ENCODE measurements at places on chromosomes 2 and 18.

GRCh38 chr18:34608064-34608463, 102.0 kb upstream of the DTNA start:
- no peak for DNase-seq

DNA sequence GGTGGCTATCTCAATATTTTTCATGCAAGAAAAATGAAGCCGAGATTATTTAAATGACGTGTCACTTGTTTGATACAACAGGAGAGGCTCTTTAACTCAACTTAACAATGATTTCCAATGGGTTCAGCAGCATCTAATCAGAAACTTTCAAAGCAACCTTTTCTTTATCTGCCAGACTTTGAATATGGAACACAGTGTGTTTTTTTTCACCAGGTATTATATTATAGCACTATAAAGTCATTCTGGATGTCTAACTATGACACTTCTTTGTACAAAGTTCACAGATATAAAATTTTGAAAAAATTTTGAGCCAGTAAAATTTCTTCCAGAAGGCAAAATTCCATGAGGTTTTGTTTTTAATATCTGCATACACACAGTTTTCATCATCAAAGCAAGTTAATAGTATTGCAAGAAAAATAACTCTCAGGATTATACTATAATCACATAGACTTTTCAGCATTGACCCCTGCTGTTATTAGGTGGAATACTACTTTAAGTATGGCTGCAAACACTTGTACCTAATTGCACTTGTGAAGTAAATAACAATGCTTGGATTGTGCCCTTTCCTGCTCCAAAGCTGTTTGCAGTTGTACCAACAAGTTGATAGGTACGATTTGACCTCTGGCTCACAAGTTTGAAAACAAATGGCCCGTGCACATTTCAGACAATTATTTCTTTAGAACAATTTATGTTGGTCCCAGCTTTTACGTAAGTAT, 44.0 kb upstream of the DSG1 start:
- no peak for DNase-seq

DNA sequence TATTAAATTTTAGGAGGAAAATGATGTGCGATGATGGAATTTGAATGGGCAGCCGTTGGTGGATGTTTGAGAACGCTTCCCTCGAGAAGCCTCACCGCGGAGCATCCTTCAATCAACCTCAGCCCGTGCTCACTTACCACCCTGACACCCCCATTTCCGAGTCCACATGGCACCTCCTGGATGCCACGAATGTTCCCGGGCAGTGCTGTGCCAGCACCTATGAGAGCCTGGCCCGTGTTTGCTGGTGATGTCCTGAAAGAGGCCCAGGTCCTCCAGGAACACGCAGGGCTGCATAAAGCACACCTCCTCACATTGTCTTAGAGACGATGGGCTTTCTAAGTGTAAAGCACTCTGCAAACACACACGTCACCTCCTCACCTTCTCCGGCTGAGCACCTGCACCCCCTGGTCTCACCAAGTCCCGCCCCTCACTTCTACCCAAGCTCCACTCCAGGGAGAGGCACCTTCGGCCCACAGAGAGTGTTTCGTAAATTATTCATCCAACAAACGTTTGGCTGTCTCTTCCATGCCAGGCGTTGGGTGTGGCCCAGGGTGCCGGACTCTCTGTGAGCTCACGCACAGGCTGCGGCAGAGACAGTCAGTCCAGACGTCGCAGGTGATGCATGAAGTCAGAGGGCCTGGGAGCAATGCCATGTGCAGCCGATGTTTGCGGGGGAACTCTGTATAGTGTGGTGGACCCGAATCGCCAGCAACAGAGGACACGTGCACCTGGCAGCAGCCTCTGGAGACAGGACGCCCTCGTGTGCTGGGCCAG, 150.0 kb downstream of the TPO start:
- no peak for DNase-seq

GRCh38 chr2:62577994-62578781, 72.2 kb upstream of the TMEM17 start:
- DNase-seq: no peak

DNA sequence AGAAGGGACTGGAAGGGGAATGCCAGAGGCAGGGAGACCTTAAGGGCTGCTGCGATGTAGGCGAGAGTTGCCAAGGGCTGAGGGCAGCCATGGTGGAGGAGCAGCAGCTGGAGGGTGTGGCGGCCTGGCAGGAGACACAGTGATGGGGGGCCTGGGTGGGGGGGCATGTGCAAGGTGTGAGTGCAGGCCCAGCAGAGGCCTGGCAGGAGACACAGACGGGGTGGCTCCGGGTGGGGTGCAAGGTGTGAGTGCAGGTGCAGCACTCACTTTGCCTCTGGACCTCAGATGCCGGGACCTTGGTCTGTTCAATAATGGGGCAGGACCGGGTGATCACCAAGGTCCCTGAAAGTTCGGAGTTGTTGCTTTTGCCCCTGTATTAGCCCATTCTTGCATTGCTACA, 76.2 kb upstream of the ODC1 start:
- DNase-seq: no peak

GRCh38 chr2:28642796-28643195, 108.8 kb upstream of the PPP1CB start:
- DNase-seq: no peak

DNA sequence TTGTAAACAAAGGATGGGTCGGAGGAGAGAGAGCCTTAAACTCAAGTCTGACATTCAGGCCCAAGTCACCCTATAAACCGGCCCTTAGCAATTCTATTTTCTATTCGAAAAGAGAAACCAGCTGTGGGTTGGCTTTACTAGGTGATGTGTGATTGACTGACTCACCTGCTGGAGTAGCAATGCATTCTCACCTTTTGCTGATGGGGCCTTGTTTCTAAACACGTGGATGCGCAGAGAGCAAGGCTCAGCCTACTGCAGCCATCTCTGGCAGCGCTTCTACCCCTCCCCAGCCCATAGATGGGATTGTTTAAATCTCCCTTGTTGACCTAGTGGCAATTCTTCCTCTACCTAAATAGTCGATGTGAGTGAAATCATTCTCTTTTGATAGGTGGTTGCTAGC, 138.5 kb downstream of the MEIS1 start:
- no peak for DNase-seq

GRCh38 chr2:200786826-200787225, 24.9 kb upstream of the BZW1 start:
- DNase-seq: no peak

GRCh38 chr2:159094173-159094737, 125.8 kb downstream of the TANC1 start:
- peak; percentile 73 for DNase-seq

GRCh38 chr18:22663378-22663777, 245.7 kb upstream of the CTAGE1 start:
- DNase-seq: no peak

- no peak for DNase-seq
Observed at GRCh38 chr2:59936048-59936447, 617.4 kb downstream of the BCL11A start.

DNA sequence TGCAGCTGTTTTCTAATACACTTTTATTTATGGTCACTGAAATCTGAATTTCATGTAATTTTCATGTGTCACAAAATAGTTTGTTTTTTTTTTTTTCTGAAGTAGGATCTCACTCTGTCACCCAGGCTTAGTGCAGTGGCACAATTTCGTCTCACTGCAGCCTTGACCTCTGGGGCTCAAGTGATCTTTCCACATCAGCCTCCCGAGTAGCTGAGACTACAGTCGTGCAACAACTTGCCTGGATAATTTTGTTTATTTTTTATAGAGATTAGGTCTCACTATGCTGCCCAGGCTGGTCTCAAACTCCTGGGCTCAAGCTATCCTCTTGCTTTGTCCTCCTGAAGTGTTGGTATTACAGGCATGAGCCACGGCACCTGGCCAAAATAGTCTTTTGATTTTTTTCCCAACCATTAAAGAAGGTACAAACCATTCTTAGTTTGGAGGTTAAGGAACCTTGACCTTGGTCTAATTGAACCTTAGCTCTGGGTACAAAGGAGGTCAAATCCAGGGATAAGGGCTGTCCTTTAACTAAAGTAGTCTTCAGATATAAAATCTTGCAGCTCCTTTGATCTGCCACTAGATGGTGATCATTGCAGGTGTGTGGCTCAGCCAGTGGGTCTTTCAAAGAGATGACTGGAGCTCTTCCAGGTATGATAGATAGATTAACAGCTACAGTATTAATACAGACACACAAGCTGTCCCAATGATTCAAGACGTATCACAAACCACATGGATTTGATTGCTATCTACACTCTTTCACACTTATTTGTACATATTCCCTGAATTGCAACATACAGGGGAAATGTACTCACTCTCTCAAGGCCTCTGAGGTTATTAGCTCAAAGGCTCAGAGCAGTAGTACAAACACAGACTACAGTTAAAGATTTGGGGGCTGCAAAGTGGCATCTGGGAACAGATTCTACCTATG, 4.7 kb upstream of the KRCC1 start:
- no peak for DNase-seq

DNA sequence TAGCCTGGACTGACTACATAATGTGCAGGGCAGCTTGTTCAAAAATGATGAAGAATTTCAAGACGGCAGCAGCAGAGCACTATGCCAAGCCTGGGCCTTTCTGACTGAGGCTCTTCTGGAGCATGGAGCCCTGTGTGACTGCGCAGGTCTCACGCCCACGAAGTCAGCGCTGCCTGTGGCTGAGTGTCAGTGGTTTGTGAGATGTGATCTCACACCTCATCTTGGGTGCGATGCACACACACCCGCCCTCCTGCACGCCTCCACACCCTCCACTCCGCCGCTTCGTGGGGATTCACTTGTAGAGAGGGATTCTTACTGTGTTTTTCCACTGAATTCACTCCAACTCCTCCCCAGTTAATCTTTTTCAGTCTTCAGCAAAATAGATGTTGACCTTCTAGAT, 103.9 kb downstream of the VIT start:
- DNase-seq: no peak
